ENCODE measurements at places on chromosomes 2 and 18. TPM values are rescaled to one million over a fixed set of nuclear protein-coding genes. Genes with fewer than 3 reads are reported as not detected.

Gene TXNL1
- 63.0 TPM for total RNA-seq

Gene PKP4
- total RNA-seq: 65.8 TPM

Gene CELF4
- 3.7 TPM for total RNA-seq

Gene COL4A4
- 0.67 TPM for total RNA-seq

Gene GREB1
- total RNA-seq: 16.9 TPM

Gene MTA3
- 59.6 TPM for total RNA-seq

Gene TCF7L1
- 9.9 TPM for total RNA-seq

Gene AFG3L2
- 132 TPM for total RNA-seq

Gene MARCO
- total RNA-seq: not detected

Gene ZNF516
- total RNA-seq: 41.8 TPM

Gene UGT1A9
- not detected for total RNA-seq

Gene TRIM54
- total RNA-seq: 5.5 TPM

Gene PXDN
- total RNA-seq: 124 TPM

Gene DYSF
- total RNA-seq: 9.5 TPM

Gene MRPS9
- 55.4 TPM for total RNA-seq

Gene FAP
- total RNA-seq: not detected

Gene ATAD2B
- total RNA-seq: 11.4 TPM

Gene GCG
- not detected for total RNA-seq

Gene ASB1
- total RNA-seq: 26.5 TPM

Gene SLC30A3
- total RNA-seq: 0.89 TPM

Gene MYCN
- total RNA-seq: 48.4 TPM

Gene RPRM
- total RNA-seq: 92.3 TPM

Gene CHRNA1
- total RNA-seq: not detected

Gene NEU2
- not detected for total RNA-seq

Gene ADGRF3
- total RNA-seq: not detected

Gene DPY30
- 122 TPM for total RNA-seq

Gene WNT6
- total RNA-seq: not detected

Gene ALPG
- 0.89 TPM for total RNA-seq

Gene RANBP2
- total RNA-seq: 54.2 TPM

Gene ZBTB14
- 19.9 TPM for total RNA-seq

Gene TPRKB
- 43.2 TPM for total RNA-seq

Gene CD8B2
- total RNA-seq: not detected

Gene RAB31
- total RNA-seq: 29.7 TPM

Gene RBKS
- 1.7 TPM for total RNA-seq

Gene TANK
- total RNA-seq: 17.8 TPM

Gene GPR45
- not detected for total RNA-seq

Gene LCT
- not detected for total RNA-seq

Gene NT5DC4
- total RNA-seq: not detected

Gene LYPD1
- 7.3 TPM for total RNA-seq

Gene TANC1
- 8.4 TPM for total RNA-seq

Gene DGKD
- total RNA-seq: 15.9 TPM

Gene INHBB
- total RNA-seq: 0.07 TPM

Gene HOXD13
- 0.07 TPM for total RNA-seq

Gene MTCL1
- total RNA-seq: 16.0 TPM

Gene MPP4
- not detected for total RNA-seq

Gene MROH2A
- total RNA-seq: not detected

Gene LRPPRC
- 92.9 TPM for total RNA-seq

Gene C2orf80
- not detected for total RNA-seq

Gene GPR39
- 6.2 TPM for total RNA-seq

Gene UGT1A3
- not detected for total RNA-seq

Gene RAB17
- total RNA-seq: 23.3 TPM

Gene UNC50
- 37.1 TPM for total RNA-seq

Gene SLC35G4
- total RNA-seq: not detected
